ENCODE measurements at places on chromosomes 5 and 9.
A peak's percentile ranks its signal among the peaks of the same experiment; 100 is the strongest.

GRCh38 chr5:56011835-56012234 is 17.1 kb upstream of the IL6ST start:
- DNase-seq = no peak

DNA sequence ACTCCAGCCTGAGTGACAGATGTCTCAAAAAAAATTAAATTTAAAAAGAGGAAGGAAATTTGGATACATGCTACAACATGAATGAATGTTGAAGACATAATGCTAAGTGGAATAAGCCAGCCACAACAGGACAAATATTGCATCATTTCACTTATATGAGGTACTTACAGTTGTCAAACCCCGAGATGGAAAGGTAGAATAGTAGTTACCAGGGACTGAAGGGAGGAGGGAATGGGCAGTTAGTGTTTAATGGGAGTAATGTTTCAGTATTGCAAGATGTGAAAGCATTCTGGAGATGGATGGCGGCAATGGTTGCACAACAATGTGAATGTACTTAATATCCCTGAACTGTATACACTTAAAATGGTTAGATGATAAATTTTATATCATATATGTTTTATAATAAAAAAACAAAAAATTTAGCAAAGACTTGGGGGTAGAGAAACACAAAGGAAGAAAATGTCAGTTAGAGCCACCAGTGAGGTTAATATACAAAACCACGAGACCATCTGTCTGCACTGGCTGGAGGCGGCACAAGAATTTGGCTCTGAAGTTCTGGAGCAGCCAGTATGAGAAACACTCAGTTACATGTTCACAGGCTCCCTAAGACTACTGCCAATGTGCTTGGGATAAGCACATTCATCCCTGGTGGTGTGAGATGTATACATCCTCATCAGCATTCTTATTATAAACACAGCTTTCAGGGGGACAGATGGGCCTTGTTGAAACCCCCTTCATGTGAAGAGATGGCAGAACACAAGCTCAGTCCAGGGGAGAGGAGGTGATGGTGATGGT is 37.0 kb upstream of the RPS23 start:
- no peak for DNase-seq

DNA sequence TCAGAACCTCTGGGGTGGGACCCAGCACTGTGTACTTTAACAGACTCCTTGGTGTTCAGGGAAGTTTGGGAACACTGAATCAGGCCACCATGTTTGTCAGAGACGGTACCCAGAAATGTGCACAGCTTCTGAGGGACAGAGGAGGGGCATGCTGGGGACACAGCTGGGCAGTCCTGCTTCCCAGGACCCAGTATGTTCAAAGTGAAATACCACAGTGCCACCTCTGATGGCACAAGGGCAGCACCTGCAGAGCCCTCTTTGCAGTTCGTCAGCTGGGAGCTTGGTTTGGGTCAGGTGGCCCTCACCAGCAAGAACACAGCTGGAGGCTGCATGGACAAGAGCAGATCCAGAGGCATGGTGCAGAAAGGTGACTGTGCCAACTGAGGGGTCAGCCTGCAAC is 51.2 kb downstream of the NDST1 start:
- no peak for DNase-seq

GRCh38 chr9:108322326-108323098 is 533.3 kb downstream of the ACTL7B start:
- no peak for DNase-seq

GRCh38 chr5:127685662-127686061 is 17.5 kb upstream of the CCDC192 start:
- no peak for DNase-seq

GRCh38 chr5:60649288-60649917 is 50.6 kb downstream of the DEPDC1B start:
- DNase-seq = peak; percentile 76

GRCh38 chr9:17318821-17319320 is 184.0 kb downstream of the CNTLN start:
- DNase-seq = no peak

GRCh38 chr9:131656356-131657036 is 83.4 kb downstream of the RAPGEF1 start:
- DNase-seq = no peak

DNA sequence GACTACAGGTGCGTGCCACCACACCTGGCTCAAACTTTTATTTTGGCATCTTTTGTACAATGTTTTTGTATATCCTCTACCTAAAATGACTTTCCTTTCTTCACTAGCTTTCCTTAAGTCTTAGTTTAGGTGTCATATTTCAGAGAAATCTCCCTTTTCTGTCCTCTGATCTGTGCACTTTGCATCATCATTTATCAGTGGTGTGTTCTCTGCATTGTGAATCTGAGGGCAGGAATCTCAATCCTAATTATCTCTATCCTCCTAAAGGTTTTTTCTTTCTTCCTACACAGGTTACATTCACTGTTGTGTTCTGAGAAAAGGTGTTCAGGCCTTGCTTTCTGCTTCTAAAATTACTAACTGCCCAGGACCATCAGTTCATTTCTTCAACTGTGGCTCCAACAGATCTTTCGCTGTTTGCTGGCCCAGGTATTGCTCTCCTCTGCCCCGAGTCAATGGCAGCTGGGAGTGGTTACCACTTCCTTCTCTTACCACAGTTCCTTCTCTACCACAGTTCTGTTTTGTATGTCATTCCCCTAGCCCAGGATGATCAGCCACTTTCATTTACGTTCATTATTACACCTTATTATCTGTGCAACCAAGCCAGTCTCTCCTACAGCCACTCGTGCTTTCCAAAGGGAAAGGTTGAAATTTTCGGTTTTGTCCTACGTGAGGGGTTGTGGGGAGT is 14.0 kb downstream of the TGFBR1 start:
- DNase-seq = no peak

GRCh38 chr5:146818822-146819221 is 59.7 kb downstream of the PPP2R2B start:
- DNase-seq = no peak

DNA sequence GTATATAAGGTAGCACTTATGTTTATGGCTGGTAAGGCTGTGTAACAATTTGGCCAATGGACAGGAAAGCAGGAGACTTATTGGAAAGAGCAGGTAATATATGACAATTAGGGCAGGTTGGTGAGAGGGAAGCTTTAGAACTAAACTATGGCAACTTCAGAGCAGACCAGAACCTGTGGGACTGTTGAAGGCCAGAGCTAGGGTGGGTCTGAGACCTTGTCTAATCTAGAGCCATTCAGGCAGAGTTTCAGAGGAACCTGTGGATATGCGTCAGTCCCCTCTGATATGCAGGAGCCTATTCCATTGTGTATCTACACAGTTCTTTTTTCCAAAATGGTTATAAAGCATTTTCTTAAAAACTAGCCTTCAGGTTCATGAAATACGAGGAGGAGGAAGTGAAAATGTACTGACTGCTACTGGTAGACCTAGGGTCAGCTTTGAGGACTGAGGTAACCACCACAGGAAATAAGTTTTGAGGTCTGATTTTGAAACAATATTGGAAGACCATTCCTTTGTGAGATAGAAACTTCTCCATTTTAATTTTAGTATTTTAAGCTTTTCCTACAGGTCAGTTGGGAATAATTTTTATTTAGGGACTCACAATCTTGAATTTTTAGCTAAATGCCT is 37.6 kb downstream of the ELL2 start:
- no peak for DNase-seq

DNA sequence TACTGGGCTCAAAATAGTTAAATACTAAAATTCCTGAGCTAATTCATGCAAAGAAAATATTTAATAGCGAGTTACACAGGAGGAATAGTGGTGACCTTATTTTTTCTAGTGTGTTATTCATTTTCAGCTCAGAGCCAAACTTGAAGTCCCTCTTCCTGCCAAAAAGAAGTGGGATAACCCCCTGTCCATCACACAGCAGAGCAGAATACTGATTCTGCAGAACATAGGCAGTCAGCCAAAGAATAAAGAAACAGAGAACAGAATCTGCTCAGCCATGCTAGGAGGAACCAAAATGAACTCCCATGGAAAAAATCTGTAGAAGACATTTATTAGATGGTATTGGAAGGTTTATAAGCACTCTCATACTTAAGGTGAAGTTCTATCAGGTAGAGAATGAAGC is 49.4 kb upstream of the GRIN3A start:
- DNase-seq = no peak

DNA sequence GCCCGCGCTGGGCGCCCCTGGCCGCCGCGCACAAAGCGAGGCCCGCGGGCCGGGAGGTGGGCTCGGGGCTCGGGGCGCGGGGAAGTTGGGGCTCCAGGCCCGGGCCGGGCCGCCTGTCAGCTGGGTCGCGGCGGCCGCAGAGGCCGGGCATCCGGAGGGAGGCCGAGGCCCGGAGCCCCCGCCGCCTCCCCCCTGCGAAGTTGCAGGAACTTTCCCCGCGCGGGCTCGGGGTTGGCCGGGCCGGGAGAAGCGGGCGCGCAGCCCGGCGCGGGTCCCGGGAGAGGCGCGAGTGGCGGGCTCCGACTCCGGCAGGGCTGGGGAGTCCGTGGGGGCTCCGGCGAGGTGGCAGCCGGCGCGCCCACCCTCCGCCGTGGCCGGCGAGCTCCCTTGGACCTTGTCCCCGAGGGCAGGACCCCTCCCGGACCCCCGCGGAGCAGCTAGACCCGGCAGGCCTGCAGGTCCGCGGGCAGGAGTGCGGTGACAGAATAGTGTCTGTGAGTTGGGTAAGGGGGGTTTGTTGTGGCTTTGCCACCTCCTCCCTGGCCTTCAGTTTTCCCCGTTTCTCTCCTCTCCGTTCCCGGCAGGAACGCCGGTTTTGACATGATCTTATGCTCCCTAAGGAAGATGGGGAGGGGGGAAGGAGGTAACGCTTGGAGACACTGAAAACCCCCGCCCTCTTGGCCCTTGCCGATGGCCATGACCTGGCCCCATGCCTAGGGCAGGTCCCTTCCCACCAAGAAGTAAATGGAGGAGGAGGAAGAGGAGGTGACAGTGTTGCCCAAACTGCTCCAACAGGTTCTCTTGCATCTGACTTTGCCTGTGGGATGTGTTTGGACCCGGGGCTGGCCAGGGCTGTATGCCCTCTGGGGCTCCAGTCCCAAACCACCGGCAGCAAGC is 942 bp downstream of the PHF2 start:
- DNase-seq = no peak

GRCh38 chr9:100729336-100729895 is 151.5 kb downstream of the CAVIN4 start:
- DNase-seq = no peak
